ENCODE measurements at places on chromosomes 1 and 21.

GRCh38 chr1:80799457-80799856, 1001.3 kb upstream of the ADGRL2 start:
- no peak for DNase-seq

- no peak for DNase-seq
Observed at GRCh38 chr1:45767035-45767434, 16.6 kb upstream of the IPP start.

DNA sequence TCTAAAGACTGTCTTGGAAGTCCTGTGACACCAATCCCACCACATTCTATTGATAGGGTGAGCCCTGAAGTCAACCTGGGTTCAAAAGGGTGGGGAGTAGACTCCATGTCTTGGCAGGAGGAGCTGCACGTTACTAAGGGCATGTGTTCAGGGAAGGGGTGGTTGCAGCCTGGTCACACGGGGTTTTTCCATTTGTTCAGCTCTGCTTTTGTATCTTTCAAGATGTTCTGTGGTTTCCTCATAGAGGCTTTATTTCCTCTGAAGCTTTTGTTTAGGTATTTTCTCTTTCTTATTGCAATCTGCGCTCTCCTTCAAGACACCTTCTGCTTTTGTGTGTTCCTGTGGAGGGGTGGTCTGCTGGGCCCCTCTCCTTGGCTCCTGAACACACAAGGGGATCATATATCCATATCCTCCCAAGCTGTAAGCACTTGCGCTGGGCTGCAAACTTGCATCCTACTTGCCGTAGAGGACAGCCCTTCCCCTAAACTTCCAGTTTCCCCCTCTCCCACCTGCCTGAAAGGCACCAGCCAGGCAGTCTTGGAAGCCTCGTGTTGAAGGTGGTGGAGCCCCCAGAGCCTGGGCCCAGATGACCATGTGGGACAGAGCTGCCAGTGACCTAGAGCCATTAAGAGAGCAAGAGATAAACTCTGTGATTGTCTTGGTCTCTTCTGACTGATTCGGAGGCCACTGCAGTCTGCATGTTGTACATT, 62.5 kb upstream of the TRAPPC10 start:
- no peak for DNase-seq

- DNase-seq = no peak
Observed at GRCh38 chr1:188689542-188689941, 1788.1 kb downstream of the BRINP3 start.

- DNase-seq = no peak
Observed at GRCh38 chr21:34545079-34545884, 33.3 kb upstream of the KCNE1 start.

- no peak for DNase-seq
Observed at GRCh38 chr1:223136086-223136485, 7.0 kb downstream of the TLR5 start.

DNA sequence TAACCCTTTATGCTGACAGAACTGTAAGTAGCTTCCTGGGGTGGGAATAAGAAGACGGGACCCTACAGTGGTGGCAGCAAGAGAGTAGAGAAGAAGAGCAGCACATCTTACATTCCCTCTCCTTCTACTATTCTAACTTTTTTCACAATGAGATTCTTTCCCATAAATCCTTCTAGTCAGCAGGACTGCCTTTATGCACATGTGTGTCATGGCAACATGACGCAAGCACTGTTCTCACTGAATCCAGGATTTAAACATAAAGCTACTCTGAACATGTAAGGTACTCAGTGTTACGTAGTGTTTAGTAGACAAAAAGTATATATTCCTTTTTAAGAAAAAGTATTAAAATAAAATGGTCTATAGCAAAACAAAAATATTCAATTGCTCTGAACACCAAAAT, 309.7 kb upstream of the LYPLAL1 start:
- no peak for DNase-seq

GRCh38 chr1:22364326-22364650, 87.4 kb upstream of the ZBTB40 start:
- DNase-seq = no peak

DNA sequence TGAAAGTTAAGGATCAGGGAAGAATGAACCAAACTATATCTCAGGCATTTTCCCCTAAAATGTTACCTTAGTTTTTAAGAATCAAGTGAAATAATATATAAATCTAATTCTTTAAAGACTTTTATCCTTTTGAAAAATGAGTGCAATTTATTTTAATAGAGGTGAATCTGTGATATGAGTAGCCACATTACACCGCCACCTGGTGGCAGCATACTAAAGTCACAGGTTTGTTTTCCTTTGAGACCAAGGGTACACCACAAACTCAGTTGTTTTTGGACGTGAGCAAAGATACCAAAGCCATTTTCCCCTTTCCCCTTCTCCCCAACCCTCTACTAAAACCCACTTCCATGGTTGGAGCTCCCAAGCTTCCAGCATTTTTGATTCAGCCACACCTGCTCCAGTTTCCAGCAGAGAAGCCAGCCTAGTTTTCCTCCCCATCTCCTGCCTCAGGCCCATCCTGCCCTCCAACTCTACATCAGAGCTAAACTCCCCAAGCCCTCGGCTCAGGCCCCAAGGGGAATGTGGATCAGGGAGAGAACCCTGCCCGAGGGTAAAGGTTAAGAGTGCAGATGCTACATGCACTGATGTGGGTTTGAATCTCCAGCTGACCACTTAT, 22.9 kb upstream of the LDLRAP1 start:
- no peak for DNase-seq

DNA sequence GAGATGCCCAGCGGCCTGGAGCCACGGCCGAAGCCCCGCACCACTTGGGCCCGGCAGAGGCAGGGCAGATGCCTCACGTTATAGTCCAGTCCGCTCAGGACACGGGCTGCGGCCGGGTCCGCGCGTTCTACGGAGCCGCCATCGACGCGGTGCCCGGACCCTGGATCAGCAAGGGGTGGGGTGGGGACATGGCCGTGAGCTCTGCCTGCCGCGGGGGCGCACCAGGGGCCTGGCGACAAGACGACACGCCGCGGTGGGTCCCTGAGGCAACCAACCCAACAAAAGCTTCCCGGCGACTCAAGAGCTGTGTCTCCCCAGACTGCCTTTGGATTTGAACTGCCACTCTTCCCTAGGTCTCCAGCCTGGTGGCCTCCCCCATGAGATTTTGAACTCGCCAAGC, 211.4 kb upstream of the GREM2 start:
- DNase-seq = no peak

- DNase-seq = no peak
Observed at GRCh38 chr1:94395748-94396309, 22.4 kb upstream of the ABCD3 start.

DNA sequence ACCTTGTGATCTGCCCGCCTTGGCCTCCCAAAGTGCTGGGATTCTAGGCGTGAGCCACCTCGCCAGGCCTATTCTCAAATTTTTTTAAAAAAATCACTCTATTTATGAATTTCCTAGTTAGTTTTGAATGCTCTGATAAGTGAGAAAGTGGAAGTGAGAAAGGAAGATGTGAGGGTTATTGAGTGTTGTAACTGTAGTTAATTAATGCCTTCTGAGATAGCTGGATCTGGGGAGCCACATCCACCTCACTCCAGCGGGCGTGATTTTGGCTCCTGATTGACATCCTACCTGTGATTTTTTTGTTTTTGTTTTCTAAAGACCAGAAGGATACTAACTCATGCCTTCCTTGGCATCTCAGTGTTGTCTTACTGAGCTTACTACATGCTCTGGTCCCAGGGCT, 65.6 kb downstream of the ST3GAL3 start:
- DNase-seq = no peak

DNA sequence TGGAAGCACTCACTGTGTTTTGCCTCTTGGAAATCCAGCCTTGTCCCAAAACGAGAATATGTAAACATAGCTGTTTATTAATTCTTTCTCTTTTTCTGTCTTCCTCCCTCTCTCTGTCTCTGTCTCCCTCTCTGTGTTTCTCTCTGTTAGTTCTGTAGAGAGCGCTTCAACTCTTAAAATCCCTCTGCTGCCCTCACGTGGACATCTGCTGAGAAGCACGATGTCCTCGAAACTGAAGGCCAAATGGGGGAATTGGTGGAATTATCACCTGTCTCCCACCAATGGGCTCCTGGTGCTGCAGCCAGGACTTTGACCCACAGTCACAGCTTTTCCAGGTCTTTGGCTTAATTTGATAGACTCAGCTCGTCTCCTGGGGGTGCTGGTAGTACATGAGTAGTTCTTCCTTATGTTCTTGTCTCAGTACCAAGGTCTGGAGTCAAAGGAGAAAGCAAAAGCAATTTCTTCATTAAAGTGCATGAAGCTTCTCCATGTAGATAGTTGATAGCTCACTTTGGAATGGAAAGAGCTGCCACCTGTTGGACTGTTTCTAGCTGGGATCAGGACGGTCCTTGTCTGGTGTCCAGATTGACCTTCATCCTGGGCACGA, 5.5 kb upstream of the GBP6 start:
- DNase-seq = peak; percentile 7

- DNase-seq = no peak
Observed at GRCh38 chr21:44820851-44821250, 3.0 kb upstream of the SUMO3 start.

- DNase-seq = no peak
Observed at GRCh38 chr1:55380355-55380970, 165.3 kb upstream of the USP24 start.

DNA sequence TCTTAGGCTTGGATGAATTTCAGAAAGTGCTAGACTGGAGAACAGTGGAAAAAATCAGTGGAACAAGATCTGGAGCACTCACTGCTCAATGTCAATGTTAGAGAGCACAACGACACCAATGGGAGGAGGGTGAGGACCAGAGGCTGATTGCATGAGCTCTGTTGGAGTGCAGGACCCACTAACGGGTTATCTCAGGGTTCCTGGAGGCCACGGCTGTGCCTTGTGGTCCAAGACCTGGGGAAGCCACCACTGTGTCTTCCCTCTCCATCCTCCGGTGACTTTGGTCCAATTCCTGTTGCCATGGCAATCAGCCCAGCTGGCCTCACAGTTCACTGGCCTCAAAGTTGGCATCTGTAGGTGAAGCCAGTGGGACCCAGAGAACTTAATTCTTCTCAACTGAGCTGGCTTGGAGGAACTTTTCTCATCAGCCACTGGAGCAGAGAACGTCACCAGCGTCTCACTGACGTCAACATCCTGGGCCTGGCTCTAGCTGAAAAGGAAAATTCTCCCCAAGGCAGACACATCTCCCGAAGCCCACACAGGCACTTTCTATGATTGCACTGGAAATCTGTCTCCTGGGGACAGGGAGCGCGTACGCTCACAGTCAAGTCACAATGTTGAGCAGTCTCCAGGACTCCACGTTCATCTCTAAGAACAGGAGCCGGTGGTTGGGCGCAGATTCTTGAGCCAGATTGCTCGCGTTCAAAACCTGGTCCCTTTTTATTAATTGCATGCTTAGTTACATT, 21.9 kb upstream of the GPR157 start:
- no peak for DNase-seq

DNA sequence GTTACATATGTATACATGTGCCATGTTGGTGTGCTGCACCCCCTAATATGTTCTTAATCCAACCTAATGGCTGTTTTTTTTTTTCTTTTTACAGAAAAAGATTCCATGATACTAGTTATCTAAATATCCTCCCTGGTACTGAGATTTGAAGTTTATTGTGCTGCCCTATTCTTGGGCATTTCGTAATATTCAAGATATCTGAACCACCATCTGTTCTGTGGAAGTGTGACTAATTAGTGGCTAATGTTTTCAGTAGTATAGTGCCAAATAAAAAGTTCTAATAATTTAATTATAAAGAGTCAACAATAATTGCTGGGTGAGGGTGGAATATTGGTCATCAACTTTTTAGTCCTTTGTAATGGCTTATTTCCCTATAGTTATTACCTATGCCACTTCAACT, 217.5 kb downstream of the GABPA start:
- DNase-seq = no peak

DNA sequence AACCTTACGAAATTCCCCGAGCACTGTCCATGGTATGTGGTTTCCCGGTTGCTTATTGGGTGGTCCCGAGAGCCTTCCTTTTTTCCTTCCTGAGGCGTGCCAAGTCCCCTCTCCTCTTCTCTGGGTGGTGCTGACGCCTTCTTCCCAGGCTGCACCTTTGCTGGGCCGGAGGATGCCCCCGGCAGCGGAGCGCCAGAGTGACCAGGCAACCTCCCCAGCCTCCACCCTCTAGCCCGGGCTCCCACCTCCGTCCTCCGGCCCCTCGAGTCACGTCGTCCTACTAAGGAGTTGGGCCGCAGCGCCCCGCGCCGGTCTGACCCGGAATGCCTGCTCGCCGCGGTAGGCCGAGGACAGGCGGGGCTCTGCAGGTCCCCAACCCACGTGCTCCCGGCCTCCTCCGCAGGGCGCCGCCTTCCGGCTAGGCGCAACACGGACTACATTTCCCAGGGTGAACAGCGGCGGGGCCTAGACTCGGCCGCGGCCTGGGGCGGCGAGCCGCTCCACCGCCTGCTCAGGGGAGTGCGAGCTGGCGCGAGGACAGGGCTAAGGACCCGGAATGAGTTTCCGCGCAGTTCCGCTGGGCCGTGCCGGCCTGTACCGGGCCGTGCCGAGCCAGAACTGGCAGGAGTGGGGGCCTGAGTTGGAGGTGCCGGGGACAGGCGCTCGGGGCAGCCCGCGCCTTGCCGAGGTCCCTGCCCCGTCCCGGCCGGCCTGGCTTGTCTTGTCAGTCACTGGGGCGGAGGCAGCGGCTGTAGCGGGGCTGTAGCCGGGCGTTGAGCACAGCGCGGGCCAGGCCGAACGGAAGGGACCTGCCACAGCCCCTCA, at the start of gene IPO13:
Gene IPO13, plus strand, starts transcription at position 715 of the 825 bp plus-strand sequence. CDS start 651 bp downstream, outside the sequence.
- DNase-seq = peak; percentile 88

GRCh38 chr1:30054126-30054525, 669.3 kb downstream of the MATN1 start:
- no peak for DNase-seq

- peak; percentile 92 for DNase-seq
Observed at GRCh38 chr1:151972542-151973248, 21.0 kb downstream of the S100A10 start.

- DNase-seq = no peak
Observed at GRCh38 chr1:150869683-150870082, 6.7 kb downstream of the ARNT start.

GRCh38 chr21:36576441-36576840, 96.5 kb upstream of the CLDN14 start:
- DNase-seq = no peak

GRCh38 chr1:237040823-237041222, 1.2 kb upstream of the RYR2 start:
- no peak for DNase-seq

DNA sequence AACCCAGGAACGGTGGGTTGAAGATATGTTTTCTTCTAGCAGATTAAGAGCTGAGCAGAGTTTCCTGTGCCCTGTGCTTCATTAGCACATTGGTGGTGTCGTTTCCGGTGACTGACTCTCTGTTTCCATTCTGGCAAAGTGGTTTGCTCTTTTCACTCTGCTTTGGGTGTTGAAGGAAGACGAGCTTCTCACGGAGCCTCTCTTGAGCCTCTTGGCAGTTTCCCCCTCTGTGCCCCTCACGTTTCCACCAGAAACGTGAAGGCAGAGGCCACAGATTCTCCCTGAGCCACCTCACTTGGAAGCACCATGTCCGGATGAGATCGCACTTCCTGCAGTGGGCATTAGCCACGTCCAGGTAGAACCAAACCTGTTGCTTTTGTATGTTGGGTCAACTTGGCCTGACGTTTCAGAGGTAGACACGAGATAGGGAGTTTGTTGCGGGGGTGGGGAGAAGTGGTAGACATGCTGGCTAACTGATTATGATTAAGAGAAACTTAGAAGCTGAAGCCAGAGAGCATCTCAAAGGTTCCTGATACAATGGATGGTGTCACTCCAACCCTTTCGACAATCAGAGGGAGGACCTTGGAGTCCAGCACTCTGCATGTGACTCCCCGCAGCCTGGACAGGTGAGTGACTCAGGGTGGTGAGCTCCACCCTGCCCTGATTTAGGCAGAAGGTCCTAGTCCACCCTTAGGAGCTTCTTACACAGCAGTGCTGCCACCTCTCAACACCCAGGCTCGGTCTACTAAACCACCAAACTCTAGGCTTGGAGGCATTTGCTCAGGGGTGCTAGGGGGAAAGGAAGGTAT, at the start of gene LAX1:
Gene LAX1, plus strand, starts transcription at position 155 of the 809 bp plus-strand sequence. Its CDS starts 383 bp downstream, at position 538.
- DNase-seq = no peak

All from LNCaP clone FGC (cell line).